ENCODE measurements at places on chromosomes 6 and 20. TPM values are rescaled to one million over a fixed set of nuclear protein-coding genes. Genes with fewer than 3 reads are reported as not detected.

Gene L3MBTL3
- total RNA-seq: 12.5 TPM

DNA sequence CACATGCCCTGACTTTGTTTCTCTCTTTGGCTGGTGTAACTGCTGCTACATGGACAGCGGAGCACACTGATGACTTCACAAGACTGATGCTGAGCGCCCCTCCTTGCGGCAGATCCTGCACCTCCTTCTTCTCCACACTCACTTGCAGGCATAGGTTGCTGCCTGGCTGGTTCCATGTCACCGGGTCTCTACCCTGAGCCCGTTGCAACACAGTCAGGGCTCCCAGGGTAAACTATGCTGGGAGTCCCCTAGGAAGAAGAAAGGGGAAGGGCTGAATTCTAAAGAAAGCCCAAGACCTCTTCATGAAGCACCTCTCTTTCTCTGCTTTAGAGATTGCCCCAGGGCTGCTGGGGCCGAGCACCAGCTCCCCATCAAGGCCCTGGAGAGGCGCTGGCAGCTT is 83.3 kb upstream of the DUSP22 start:
- DNase-seq: no peak

GRCh38 chr20:57386762-57387161 is 4.4 kb upstream of the RBM38 start:
- no peak for DNase-seq

- no peak for DNase-seq
These were observed 15.0 kb upstream of the ETV7 start for GRCh38 chr6:36402481-36402880.

Gene C6orf132
- 69.0 TPM for total RNA-seq

Gene NR2E1
- not detected for total RNA-seq

Gene LPA
- not detected for total RNA-seq

GRCh38 chr20:48750941-48751635 is 76.7 kb downstream of the PREX1 start:
- peak; percentile 67 for DNase-seq

Measured in stomach (tissue), 19 donors.